ENCODE measurements at places on chromosomes 12 and 14. TPM values are rescaled to one million over a fixed set of nuclear protein-coding genes. Genes with fewer than 3 reads are reported as not detected.

The B4GALNT1 gene
- total RNA-seq, result 19.5 TPM

The AICDA gene
- total RNA-seq, result not detected

The NTN4 gene
- 6.0 TPM for total RNA-seq

The NINJ2 gene
- total RNA-seq, result 0.42 TPM

The SMOC1 gene
- 189 TPM for total RNA-seq

The DICER1 gene
- 104 TPM for total RNA-seq

The GALNT16 gene
- total RNA-seq, result 18.5 TPM

The TSPAN8 gene
- total RNA-seq, result not detected

The LRIG3 gene
- total RNA-seq, result 24.5 TPM

The FGF23 gene
- total RNA-seq, result 0.25 TPM

The ASB2 gene
- total RNA-seq, result 3.5 TPM

The DLK1 gene
- total RNA-seq, result 4.4 TPM

The ZNF891 gene
- total RNA-seq, result 3.9 TPM

The CEBPE gene
- total RNA-seq, result not detected

The ANAPC7 gene
- 113 TPM for total RNA-seq

The GZMH gene
- total RNA-seq, result not detected

The PLXNC1 gene
- total RNA-seq, result 5.8 TPM

The RNASE3 gene
- not detected for total RNA-seq

The PIANP gene
- 8.7 TPM for total RNA-seq

The LRFN5 gene
- total RNA-seq, result 1.3 TPM

The GTF2A1 gene
- total RNA-seq, result 42.0 TPM

The MMP19 gene
- not detected for total RNA-seq

The MYF5 gene
- total RNA-seq, result not detected

The KCNK13 gene
- not detected for total RNA-seq

The CLEC14A gene
- total RNA-seq, result not detected

Measured in neural crest cell (in vitro differentiated cells).